ENCODE measurements at places on chromosomes 5 and 9.

- no peak for DNase-seq
These were observed 9.7 kb upstream of the SLC6A18 start for GRCh38 chr5:1215320-1216096.

DNA sequence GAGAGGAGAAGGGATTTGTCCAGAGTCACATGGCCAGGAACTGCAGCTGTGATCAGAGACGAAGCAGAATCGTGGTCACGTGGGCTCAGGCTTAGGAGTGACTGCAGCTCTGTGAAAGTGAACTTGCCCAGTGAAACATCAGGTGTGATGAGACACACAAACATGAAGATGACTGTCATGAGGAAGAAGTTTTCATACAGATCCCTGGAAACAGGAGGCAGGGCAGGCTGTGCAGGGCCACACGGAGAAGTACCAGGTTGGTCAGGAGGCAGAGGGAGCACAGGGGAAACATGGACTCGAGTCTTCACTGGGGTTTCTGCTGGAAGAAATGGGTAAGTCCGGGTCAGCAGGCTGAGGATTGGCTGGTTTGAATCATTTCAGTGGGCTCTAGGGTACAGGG, 64.1 kb downstream of the BARX1 start:
- no peak for DNase-seq

GRCh38 chr9:127853312-127854183, 910 bp downstream of the ENG start:
- no peak for DNase-seq

- DNase-seq, result no peak
These were observed 211.1 kb downstream of the EFNA5 start for GRCh38 chr5:107459605-107460004.

- DNase-seq, result peak; percentile 89
These were observed 1.7 kb upstream of the PTPN3 start for GRCh38 chr9:109499631-109500410.

DNA sequence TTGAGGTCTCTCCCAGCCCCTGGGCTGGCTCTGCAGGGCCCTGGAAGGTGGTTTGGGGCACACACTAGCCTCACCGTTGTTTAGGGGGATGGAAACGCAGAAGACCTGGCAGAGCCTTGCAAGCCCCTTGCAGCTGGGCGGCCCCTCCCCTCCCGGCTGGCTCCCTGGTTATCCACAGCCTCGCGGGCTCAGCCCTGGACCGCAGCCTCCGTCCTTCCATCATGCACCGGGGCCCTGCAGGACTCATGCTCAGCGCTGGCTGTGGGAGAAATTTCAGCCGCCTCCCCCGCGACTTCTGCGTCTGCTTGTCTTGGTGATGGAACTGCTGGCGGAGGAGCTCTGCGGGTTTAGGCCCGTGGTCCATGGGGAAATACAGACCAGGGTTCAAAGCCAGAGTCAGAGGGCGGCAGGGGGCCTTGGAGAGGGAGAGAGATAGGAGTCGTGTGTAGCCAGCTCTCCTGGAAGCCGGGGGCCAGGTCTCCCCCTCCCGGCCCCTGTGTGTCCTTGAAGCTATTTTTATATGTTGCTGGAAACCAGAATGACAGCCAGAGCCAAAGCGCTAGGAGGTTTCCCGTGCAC, 75.8 kb upstream of the IER5L start:
- DNase-seq, result no peak

GRCh38 chr9:4299005-4299795, 668 bp downstream of the GLIS3 start:
- DNase-seq, result no peak

- no peak for DNase-seq
These were observed 4.0 kb downstream of the TSTD2 start for GRCh38 chr9:97629156-97629555.

GRCh38 chr9:134557331-134557730, 84.3 kb upstream of the COL5A1 start:
- no peak for DNase-seq

GRCh38 chr5:107135391-107135790, 535.3 kb downstream of the EFNA5 start:
- DNase-seq, result no peak

- no peak for DNase-seq
These were observed 4.9 kb upstream of the NXNL2 start for GRCh38 chr9:88530051-88530450.

DNA sequence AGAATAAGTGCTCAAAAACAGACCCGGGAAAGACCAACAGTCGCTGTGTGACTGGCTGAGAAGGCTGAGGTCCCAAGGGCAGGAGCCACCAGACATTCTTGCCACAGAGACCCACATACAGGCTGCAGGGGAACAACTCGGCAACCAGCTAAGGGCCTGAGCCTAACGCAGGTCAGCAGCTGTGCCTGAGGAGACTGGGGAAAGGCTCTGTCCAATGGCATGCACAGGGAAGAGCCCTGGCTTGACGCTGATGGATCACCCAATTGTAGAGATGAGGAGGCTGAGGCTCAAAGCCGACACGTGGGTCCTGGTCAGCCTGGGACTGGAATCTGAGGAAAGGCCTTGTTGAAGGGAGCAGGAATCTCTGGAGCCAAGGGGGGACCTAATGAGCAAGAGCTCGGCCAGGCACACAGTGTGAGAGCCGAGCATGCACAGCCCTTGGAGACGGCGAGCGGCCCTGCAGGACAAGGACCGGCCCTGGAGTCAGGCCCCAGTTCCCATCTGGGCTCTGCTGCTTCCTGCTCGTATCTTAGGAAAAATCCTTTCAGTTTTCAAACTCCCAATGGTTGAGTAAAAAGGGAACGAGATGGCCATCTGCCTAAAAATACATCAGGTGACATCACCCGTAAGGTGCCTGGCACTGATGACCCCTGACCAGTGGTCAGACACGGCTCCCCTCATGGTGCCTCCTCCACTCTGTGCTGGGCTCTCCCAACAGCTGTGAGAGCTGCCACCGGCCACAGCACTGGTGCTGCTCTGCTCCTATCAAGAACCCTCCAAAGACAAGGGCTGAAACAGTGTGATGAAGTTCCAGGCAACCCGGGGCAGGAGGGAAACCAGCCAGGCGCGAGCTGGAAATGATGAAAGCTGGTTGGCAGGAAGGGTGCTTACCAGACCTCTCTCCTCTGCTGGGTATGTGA, 16.4 kb downstream of the LMAN2 start:
- no peak for DNase-seq

- peak; percentile 14 for DNase-seq
These were observed 31.0 kb downstream of the DOCK2 start for GRCh38 chr5:169667896-169668674.

GRCh38 chr9:8713811-8714165, 914.2 kb upstream of the DMAC1 start:
- DNase-seq, result no peak

- no peak for DNase-seq
These were observed 162.5 kb downstream of the PAX5 start for GRCh38 chr9:36871606-36872005.

GRCh38 chr5:50724-51499, 41.1 kb upstream of the PLEKHG4B start:
- DNase-seq, result no peak

- DNase-seq, result no peak
These were observed 38.4 kb downstream of the PRKACG start for GRCh38 chr9:68975365-68976043.

GRCh38 chr9:70590315-70590677, 175.8 kb upstream of the KLF9 start:
- no peak for DNase-seq

- DNase-seq, result no peak
These were observed 5.6 kb downstream of the MEIKIN start for GRCh38 chr5:131939690-131940345.

- no peak for DNase-seq
These were observed 20.8 kb downstream of the SLC6A7 start for GRCh38 chr5:150210644-150211043.

DNA sequence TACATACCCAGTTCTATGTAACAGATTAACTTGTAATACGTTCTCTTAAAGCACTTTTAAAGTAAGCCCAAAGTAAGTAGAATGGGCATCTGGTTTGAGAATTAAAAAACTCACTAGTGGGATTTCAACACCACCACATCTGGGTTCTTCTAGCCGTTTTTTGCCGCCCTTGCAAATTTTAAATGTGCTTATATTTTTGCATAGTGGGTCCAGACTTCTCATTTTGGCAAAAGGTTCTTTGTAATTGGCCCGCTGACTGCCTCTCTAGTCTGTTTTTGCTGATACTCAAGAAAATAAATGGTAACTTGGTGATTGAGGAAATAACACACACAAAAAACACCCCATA, 582 bp upstream of the FBXO4 start:
- DNase-seq, result no peak

DNA sequence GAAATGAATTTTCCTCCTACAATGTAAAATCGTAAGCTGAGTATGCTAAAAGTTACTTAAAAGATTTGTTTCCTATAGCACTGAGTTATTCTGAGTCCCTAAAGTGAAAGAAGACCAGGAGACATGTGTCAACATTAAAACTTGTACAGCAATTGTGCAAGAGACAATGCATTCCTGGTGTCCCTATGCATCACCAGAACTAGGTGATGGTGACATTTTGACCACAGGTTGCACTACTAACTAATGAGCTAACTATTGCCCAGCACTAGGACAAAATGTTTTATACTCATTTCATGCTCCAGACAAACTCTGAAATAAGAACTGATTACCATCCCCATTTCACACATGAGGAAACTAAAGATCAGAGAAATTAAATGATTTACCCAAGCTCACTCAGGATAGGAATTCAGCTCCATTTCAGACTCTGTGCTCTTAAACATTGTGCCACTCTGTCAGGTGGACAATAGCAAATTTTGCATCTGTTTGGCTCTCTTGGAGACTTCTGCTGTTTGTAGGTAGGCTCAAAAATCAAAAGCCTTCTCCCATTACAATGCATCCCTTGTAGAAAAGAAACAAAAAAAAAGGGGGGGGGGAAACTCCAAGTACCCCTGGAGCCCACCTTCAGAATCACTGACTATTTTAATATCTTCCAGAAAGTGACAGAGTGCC, 269.2 kb downstream of the ACTL7B start:
- DNase-seq, result no peak

DNA sequence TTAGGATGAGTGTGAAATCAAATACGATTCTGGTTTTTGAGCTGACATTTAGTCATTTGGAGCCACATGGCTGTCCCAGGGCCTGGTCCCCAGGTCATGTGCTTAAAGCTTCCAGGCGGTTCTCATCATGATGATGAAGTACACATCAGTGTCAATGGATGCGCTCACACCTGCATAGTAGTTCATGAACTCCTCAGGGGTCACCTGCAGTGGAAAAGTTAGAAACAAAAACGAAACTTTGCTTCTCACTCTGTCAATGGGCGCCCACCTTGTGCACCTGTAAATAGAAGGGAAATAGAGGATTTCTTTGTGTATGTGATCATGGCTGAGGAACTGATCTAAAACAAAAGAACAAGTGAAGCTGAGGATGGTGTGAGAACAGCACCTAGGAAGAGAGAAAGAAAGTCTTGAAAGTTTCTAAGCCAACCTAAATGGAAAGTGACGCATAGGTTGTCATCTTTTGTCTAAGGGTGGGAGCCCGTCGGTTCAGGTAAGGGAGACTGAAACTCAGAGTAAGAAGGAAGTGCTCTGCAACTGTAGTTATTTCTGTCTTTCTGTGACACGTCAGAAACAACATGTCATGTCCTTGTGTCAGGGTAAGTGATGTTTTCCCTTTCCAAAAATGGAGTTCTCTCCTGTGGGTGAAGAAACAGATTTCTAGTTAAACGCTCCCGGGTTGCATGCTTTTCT, 33.8 kb downstream of the CAPSL start:
- no peak for DNase-seq

GRCh38 chr5:72468606-72469005, 38.6 kb downstream of the ZNF366 start:
- DNase-seq, result no peak

GRCh38 chr9:137057545-137057944, 3.7 kb upstream of the ENTPD2 start:
- no peak for DNase-seq

- peak; percentile 56 for DNase-seq
These were observed 63.3 kb upstream of the SLCO6A1 start for GRCh38 chr5:102561894-102562760.

DNA sequence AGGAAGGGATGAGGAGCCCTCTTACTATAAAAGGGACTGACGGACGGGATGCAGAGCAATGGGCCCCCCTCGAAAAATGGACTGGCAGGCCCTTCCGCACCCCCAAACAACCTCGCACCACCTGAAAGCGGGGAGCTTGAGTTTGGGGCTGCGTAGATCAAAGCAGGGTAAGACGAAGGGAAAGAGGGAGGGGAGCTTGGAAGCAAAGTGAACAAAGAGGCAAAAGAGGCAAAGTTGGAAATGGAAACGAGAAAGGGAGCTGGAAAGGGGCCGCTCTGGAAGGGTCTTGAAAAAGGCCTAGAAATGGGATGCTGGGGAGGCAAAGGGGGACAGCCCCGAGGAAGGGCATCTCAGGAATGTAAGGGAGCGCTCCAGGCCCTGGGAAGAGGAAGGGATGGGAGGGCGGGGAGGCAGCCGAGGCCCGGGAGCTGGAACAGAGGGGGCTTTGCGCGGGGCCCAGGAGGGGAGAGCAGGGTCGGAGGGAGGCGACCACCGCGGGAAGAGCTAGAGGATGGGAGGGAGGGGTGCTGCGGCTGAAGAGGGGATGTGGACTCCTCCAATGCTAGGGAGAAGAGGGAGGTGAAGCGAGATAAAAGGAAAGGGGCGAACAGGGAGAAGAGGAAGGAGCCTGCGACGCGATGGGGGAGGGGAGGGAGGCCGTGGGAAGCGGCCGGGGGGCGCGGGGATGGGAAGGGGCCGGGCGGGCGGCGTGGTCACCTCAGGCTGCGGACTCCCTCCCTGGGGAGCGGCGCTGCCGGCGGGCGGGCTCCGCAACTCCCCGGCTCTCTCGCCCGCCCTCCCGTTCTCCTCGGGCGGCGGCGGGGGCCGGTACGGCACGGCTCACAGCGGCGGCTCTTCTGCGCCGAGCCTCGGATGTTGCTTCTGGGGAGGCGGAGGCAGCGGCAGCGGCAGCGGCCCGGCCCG, 577 bp downstream of the RNF145 start:
- peak; percentile 60 for DNase-seq

DNA sequence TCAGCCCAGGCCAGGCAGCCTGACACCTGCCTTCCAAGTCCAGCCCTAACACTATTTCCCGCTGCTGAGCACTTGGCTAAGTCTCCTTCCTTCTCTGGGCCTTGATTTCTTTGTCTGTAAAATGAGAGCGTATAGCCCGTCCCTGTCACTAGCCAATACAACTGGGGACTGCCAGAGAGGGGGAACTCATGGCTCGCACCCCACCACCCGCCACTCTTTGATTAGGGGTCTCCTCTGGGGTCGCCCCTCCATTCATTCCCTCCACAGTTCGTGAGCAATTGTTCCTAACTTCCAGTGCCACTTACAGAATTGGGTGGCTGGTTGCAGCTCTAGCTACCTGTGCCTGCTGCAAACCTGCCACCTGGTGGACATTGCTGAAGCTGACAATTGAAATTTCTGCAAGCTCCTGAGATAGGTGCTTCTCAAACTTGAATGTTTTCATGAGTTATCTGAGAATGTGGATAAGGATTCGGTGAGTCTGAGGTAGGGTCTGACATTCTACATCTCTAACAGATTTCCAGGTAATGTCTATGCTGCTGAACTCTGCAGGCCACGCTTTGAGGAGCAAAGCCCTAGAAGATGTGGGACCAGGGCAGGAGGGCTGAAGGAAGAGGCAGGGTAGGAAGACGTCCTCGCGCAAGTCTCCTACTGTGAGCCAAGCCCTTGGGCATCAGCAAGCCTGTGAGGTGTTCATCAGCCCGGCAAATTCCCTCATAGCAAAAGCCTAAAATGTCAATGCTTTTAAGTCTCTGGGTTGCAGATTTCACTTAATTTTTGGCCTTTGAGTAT, 13.3 kb upstream of the RECK start:
- peak; percentile 67 for DNase-seq

GRCh38 chr9:124595743-124596142, 88.5 kb upstream of the NR5A1 start:
- DNase-seq, result no peak

Data from NCI-H82 (cell line).